ENCODE measurements at places on chromosomes 6 and 20.

GRCh38 chr6:132380358-132381029 lies 20.8 kb downstream of the MOXD1 start:
- no peak for DNase-seq

GRCh38 chr6:125574604-125575003 lies 174.8 kb upstream of the HEY2 start:
- no peak for DNase-seq

GRCh38 chr20:35063168-35063567 lies 29.4 kb downstream of the TRPC4AP start:
- DNase-seq = no peak

DNA sequence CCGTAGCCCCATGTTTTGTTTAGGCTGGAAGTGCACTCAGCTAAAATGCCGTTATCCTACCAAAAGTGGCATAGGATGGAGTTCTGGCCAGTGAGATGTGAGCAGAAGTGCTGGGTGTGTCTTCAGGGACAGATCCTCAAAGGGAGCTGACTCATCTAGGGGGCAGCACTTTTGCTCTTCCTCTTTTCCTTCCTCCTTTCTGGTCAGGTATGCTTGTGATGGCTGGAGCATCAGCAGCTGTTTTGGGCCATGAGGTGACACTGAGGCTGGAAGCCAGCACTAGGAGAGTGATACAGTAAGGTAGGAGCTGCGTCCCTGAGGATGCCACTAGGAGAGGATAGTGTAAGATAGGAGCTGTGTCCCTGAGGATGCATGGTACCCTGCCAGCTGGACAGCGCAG lies 4.6 kb upstream of the OSBPL2 start:
- no peak for DNase-seq

DNA sequence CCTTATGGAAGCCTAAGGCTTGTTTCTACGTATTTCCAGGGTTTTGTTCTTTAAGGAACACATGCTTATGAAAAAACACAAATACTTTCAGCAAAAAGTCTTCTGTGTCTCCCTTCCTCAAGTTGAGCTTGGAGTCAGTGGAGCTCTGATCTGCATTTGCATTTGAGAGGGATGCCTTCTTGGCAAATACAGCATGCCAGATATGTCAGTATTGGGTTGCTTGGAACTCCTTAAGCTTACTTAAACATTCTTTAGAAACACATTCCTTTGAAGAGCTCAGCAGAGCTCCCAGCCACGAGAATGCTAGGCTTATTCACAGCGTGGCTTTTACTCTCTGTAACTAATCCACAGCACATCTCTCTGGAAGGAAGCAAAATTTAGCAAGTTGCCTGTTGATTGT lies 68.3 kb downstream of the ANKRD6 start:
- DNase-seq = no peak

DNA sequence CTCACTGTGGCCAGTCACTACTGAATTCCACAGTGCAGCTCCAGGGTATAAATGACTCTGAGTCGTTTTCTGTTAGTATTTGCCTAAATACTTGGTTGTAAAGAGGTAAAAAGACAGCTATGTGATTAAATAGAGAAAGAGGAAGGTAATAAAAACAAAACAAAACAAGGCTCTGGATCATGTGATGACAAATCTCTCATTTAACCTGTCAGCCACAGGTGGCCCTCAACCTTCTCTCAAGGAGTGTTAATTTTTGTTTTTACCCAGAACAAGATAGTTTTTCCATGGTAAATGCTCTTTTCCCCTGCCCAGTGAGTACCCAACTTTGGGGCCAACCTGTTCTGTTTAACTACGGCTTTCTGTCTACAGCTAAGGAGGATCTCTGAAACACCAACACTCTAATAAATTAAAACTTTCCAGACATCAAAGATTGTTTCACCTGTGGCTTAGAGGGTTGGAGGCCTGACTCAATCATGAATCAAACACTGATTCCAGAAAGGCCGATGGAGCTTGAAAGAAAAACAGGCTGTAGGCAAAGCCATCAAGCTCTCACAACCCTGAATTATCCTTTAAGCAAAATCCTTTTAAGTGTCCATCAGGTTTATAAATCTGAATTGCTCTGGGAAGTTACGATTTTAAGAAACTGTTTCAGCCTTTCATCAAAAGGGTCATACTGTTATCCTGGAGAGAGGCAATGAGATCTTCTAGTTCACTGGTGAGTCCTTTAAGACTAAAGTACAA lies 81.5 kb upstream of the BCLAF1 start:
- DNase-seq = no peak

DNA sequence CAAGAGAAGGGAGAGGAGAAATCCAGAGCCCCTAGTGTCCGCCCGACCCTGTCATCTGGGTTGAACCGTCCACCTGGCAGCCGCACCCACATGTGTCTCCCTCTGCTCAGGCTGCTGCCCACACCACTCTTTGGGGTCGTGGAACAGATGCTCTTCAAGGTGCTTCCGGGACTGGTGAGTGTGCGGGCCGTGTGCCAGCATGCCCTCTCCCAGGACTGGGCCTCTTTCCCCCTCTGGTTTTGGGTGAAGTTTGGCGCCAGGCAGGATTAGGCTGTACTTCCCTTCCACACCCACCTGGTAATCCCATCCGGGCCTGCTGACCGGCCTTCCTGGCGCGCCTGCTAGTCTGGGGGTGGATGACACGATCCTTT lies 7.9 kb downstream of the BPIFB3 start:
- no peak for DNase-seq

DNA sequence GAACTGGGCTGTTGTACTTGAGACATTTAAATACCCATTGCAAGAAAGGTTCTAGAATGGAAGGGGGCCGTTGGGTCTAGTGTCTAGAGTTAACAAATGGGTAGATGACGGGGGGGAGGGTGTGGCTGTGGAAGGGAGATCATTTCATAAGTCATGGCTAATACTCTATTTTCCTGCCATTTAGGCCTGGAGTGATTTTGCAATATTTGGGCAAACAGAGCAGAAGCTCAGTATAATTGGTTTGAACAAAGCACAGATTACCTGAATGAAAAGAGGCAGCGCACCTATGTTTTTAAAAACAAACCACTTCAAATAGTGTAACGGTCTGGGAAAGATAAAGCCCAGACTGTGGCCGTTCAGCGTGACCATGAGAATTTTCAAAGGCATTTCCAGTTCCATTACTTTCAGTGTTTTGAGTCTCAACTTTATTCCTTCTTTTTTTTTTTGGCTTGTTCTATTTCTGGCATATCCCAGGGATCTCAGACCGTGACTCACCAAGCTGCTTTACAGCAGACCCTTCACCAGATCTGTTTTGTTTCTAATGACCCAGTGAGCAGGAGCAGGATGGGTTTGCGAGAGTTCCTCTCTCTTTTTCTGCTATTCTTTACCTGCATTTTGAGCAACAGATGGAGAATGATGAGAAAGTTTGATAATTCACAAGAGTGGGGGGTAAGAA lies 73.7 kb downstream of the LYRM2 start:
- DNase-seq = no peak

DNA sequence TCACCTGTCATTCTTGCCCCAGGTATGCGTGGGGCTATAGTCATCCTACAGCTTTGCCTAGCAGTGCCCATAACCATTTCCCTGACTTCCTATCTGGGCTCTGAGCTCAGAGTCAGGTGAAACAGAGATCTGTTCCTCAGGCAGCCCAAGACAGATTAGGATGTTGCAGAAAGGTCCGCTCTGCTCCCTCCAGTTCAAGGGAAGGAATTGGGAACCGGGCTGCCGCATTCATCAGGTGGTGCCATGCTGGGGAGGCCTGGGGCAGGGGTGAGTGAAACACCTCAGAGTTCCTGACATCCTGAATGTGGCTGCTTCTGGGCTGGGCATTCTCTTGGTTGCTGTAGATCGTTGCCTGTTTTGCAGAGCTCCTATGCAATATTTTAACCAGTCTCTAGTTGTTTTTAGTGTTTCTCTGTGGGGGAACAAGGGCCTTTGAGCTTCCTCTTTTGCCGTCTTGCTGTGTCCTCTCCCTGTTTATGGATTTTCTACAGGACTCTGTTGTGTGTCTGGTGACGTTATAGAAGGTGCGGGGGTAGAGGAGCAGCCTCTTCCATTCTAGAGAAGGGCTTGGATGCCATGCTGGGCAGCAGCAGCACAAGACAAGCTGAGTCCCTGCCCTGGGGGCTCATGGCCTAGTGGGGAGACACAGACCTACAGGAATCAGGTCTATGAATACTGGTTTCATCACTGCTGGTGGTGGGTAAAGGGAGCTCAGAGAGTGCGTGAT lies 9.2 kb downstream of the ENTPD6 start:
- no peak for DNase-seq

All from RCC 7860 (cell line).